Stimulated activated CD8-positive, alpha-beta memory T cell treated with anti-CD3 and anti-CD28 coated beads, Interleukin-4, amount 100 ng/mL, for 1 hour (primary cell): ENCODE measurements at places on chromosomes 3 and 15.

DNA sequence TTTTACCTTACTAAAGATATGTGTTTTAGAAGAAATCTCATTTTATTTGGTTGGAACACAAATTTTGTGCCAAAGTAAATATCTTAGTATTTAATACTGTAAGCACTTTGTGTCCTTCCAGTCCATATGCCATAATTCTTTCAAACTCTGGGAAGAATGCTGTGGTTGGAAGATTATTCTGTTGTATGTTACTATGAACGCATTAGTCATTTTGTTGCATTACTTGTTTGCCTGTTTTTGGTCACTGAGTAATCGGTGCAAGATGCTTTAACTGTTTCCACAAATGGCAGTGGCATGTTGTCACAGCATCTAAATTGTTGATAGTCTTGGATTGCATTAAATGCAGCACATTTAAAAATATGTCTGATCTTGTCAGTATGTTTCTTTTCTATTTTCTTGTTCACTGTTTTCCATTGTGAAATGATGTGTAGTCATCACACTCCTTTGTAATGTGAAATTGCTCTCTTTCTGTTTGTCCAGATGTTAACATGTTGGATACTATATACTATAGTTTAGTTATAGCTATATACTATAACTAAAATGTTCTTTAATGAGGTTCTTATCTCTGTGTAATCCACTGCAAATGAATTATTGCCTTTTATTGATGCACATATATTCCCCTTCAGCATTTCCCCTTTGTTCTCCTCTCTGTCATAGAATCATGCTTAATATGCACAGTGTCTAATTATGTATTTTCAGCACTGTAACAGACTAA lies 89.9 kb upstream of the FLNB start:
- DNase-seq, result no peak

DNA sequence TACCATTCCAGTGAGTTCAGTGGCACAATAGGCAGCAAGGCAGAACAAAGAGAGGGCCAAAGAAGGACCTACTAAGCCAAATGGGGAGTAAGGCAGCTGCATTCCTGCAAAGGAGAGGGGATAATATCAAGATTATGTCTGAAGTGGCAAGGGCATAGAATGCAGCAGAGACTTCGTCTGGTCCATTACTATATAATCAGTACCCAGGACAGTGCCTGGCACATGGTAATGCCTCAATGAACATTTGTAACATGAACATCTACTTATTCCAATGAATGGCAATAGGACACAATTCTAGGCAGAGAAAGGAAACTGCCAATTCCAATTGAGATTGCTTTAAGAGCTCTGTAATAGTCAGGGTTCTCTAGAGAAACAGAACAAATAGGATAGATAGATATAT lies 82.1 kb upstream of the STAC start:
- DNase-seq, result no peak

DNA sequence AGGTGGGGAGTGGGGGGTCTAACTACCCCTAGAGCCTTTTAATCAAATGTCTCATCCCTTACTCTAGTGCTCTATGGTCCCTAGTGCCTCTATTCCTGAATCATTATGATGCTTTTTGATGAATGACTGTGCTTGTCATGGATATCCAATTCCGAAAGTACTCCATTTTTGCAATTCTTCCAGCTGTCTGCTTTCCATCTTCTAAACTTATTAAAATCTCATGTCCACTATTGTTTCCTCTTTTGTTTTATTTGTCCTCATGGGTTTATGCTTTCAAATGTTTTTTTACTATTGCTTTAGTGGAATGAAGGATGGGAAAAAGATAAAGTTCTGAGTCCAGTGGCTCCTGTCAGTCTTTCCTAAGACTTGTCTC lies 77.2 kb upstream of the KCNMB2 start:
- DNase-seq, result no peak

GRCh38 chr3:35070088-35070487 lies 569.2 kb upstream of the ARPP21 start:
- DNase-seq, result no peak

- no peak for DNase-seq
Observed at GRCh38 chr3:136952292-136952691, 5.5 kb upstream of the IL20RB start.

DNA sequence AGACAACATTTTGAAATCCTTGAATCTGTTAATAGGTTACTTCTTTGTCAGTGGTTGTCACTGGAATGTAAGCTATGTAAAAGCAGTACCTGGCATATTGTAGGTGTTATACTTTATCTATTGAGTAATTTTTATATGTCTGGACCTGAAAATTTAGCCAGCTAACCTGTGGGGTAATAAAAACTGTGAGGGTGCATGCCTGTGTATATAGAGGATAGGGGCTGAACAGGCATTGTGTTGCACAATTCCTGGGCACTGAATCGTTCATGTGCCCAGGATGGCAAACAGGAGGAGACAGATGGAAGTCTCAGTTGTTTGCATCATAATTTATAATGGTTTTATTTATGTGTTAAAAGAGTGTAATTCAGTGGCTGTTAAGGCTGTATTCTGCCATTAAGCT lies 67.1 kb downstream of the ARMC8 start:
- no peak for DNase-seq

DNA sequence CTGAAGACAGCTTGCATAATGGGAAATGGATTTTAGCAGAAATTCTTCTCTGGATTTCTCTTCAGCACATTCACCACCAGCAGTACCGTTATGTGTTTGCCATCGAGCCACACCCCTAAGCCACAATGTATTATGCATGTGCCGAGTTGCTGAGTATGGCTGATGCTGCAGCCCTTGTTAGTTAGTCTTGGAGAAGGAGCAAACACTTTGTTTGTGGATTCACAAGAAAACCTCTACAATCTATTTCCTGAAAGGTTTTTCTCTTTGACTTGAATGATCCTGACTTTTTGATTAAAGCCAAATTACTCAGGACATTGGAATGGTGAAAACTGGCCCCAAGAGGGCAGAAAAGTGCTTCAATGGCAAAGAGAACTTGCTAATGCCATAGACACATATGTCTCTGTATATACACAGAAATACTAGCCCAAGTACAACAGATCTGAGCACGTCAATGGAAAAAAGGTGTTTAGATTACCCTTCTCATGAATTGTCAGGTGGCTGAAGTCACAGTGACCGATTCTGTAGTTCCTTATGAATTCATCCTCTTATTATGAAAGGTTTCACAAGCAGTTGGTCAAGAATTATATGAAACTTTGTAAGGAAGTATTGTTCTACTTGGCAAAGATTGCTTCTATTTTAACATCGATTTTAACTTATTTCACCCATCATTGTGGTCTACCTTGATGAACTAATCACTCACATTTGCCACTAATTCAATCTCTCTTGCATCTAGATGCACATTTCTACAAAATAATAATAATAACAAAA lies 103.0 kb downstream of the P3H2 start:
- no peak for DNase-seq
